NCI-H524 (cell line): ENCODE measurements at places on chromosomes 2 and 18.

DNA sequence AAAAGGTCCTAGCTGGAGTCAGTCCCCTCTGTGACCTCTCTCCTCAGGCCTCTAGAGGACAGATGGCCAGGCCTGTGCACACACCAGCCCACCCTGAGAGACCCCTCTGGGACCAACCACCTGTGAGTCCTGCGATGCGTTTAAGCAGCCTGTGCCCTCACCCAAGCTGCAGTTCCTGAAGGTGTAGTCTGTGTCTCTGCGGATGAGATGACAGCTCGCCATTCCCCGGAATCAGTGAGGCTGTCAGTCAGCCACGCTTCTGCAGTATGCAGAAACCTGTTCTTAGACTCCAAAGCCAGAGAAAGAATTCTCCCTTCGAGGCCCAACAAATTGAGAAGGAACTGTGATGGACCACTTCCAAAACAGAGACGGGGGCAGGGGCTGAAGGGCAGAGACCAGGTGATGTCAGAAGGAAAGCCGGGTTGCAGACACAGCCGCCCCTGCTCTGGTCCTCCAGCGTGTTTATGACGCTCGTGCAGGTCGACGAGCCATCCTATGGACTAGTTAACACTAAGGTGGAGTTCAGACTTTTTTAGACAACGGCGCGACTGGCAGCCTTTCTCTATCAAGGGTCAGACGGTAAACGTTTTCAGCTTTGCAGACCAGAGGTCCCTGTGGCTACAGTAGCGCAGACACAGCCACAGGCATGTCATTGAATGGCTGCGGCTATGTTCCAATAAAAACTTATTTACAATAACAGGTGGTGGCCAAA lies 10.2 kb downstream of the MTERF4 start:
- DNase-seq = no peak

DNA sequence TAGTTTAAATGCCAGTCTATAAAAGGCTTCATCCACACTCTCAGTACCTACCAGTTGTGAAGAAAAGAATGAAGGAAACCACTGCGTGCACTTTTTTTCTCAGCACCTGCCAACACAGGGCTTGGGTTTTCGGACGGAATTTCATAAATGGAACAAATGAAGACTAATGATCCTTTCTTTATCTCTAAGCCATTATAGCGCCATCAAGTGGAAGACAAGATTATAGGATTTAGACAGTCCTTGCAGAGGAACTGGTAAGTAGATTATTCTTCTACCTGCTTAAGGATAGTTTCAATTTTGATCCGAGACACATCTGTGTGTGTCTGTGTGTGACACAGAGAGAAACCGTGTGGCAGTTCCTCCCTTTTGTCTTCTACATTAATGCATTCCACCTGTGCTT lies 245.6 kb downstream of the NRXN1 start:
- DNase-seq = peak; percentile 97

DNA sequence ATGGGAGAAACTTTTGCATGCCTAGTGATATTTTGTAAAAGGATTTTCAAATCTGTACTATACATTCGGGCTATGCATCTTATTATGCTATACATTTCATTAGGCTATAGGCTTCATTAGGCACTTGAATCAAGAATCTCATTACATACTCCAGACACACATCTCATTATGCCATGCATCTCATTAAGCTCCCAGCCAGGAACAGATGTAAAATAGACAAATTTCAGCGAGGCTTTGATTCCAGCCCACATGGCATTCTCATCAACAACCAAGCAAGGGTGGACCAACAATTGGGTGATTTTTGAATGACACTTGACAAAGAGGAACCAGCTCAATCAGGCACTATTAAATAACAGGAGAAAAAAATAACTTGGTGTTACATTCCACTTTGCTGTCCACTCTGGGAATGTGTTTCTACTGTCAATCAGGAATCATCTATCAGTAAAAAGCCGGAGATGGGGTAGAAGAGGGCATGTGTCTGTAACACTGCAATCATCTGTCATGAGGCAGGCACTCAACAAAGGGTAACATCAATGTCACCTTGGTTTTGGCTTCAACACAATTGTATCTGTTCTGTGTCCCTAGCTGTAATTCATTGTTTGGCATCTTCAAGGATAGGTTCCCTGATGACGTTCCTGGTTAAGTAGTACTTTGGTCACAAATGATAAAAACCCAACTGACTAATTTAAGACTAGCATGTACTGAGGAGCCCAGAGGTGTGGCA lies 498.6 kb downstream of the EPHA4 start:
- DNase-seq = peak; percentile 80

- DNase-seq = no peak
These were observed 12.2 kb upstream of the DNPEP start for GRCh38 chr2:219399716-219400478.

DNA sequence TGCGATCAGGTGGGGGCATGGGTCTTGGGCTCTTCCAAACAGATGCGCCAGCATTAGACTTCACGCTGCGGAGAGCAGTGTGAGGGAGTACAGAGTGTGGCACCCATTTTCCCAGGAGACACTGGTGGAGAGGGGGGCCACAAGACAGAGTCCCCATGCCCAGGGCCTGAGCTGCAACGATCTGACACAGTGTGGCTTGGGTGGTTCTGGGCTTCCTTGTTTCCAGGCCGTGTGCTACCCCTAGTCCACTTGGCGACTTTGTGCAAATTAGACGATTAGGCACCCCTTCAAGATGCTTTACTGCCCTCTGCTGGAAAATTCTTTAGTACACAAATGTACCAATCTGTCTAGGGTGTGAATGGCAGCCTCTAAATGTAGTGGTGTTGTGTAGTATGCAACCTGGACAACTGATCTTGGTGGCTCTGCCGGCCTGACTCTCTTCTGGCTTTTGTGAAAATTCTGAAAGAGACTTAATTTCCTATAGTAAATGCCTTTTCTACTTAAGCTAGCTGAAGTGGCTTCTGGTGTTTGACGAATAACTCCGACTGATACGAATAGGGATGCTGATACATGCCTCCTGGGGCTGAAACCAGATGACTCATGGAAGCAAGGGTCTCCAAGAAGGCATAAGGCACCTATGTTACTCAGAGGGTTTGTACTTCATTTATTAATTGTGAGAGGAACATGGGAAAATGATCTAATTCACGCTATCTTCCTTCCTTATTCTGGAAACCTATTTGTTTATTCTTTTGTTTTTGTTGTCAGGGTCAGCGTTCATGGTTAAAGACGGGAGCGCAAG lies 92.3 kb upstream of the SMAD2 start:
- DNase-seq = peak; percentile 64

- DNase-seq = no peak
These were observed 111.3 kb downstream of the PLCL1 start for GRCh38 chr2:197915548-197916265.

DNA sequence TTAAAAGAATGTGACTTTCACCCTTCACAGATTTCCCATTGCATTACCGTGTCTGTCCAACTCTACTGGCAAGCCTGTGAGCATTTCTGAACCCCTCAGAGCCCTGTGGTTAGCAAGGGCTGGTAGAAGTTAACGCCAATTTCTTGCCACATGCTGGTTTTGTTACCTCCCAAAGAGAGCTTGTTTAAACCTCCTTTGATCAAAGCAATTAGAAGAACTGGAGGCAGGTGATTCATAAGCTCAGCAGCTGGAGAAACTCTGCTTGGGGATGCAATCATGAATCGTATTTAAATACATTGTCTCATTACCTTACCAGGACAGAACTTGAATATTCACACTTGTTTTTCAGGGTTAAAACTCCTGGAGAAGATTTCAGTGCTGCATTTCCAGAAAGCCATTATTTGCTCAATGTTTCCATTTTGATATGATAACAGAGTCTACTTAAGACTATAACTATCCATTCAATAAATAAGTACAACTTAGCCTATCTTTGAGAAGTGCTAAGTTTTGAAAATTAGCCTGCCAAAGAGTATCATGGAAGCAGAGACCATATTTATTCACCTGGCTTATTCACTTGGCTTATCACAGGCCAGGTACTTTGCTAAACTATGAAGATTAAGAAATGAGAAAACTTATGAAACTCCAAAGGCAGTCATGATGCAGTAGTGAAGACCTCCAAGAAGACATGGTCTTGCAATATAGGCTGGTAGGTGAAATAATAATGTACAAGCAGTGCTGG lies 292.8 kb downstream of the INSIG2 start:
- no peak for DNase-seq
